ENCODE measurements at places on chromosomes 16 and 17.

DNA sequence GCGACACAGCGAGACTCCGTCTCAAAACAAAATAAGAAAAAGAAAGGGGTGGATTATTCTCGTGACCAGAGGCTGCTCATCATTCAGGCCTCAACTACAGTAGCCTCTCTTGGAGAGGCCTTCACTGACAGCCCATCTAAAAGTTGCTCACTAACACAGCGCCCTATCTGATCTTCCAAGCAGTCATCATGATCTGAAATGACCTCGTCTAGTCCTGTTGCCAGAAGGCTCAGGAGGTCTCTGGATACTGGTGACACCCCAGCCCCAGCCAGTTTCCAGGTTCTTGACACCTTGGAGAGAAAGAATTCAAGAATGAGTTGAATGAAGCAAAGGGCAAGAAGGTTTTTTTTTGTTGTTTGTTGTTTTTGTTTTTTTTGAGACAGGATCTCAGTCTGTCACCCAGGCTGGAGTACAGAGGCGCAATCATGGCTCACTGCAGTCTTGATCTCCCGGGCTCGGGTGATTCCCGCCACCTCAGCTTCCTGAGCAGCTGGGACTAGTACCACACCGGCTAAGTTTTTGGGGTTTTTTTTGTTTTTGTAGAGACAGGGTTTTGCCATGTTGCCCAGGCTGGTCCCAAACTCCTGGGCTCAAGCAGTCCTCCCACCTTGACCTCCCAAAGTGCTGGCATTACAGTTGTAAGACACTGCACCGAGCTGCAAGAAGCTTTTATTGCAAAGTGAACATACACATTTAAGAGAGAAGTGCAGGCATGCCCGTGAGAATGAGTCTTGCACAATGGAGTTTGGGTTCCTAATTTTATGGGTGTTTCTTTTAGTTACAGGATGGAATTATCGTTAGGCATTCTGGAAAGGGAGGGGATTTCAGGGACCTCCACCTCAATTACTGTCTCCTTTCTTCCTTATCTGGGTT is 2.7 kb upstream of the ZC3H7A start:
- no peak for DNase-seq

DNA sequence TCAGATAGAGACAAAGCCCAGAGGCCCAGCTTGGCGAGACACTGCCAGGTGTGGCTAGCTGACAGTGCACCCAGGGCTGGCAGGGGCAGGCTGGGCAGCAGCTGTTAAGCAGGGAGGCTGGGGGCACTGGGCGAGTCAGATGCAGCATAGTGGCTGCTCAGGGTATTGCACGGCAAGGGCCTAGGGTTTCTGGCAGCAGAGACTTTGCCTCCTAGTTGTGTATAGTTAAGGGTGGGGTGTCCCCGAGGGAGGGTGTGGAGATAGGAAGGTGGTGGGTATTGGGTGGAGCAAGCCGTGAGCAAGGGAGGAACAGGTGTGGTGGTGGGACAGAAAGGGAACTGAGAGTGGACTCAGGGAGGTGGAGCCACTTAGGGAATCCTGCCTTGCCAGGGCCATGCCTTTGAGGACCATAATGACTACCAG is 66.0 kb downstream of the SMPD3 start:
- DNase-seq, result no peak

DNA sequence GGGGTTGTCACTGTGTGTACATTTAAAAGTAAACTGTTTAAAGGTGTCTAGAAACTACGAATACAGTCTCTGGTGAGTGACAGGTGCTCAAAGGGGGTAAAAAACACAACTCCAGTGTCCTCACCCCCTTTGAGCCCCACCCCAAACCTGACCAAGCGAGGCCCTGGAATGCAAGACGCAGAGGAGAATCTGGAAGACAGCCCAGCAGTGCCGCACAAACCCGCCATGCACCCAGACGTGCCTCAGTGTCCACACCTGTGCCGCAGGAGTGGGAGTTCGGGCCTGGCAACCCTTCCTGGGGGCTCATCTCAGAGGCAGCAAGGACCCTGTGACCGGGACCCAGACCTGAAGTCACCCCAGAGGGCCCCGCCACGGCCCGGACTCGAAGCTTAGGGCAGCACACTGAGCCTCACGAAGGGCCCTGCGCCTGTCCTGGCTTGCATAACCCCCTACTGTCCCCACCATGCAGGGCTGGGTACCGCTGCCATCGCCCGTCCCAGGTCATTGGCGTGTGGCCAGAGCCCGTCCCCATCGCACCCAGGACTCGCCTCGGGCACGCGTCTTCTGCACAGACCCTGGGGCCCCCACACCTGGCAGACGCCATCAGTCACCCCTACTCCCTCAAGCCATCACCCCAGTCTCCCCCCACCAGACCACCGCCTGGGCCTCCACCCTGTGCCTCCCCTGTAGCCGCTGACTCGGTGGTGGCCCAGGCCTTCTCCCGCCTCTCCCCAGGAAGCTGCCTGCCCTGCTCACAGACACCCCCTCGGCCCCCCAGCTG is 33.0 kb upstream of the ZC3H18 start:
- DNase-seq, result no peak

DNA sequence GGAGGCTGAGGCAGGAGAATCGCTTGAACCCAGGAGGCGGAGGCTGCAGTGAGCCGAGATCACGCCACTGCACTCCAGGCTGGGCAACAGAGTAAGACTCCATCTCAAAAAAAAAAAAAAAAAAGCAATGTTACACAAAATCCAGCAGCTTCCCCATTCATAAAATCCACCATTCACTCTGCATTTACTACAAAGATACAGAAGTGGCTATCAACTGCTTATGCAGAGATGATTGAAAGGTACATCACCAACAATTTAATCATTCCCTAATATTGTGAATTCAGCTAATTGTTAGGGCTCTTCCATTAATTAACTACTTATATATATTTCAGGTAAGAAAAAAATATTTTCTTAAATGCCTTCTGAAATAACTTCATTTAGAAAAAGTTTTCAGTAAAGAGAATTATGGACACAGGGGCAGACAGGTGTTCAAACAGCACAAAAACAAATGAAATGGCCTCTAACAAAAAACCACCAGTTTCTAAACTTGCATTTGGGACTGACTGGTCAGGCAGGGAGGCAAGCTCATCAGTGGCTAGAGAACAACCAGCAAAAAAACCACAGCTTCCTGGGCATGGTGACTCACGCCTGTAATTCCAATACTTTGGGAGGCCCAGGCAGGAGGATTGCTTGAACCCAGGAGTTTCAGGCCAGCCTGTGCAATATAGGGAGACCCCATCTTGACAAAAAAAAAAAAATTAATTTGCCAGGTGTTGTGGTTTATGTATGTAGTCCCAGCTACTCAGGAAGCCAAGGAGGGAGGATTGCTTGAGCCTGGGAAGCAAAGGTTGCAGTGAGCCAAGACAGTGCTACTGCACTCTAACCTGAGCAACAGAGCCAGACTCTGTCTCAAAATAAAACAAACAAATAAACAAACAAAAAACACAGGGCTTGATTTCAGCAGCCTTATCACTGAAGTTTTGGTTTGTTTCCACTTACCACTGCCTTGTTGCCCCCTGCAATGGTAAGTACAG is 26.3 kb downstream of the ERN1 start:
- DNase-seq, result no peak

DNA sequence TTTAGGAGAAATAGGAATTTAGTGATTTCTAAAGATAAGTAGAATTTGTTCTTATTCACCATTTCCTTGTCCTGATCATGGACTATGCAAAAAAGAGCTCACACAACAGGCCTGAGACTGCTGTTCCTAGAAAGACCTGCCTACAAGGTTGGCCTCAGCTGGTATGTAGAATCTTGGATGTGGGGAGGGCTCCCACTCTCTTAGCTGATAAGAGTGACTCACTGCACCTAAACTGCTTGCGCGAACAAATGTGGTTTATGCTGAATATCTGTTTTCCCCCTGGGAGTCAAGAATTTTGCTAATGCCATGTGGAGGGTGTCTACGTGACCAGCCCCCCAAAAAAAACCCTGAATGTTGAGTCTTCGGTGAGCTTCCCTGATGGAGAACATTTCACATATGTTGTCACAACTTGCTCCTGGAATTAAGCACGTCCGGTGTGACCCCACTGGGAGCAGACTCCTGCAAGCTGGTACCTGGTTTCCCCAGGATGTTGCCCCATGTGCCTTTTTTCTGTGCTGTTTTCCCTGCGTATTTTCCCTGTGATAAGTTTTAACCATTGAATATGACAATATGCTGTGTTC is 68.8 kb upstream of the HSBP1 start:
- DNase-seq, result no peak

GRCh38 chr17:47221154-47221553 is 12.0 kb downstream of the MYL4 start:
- DNase-seq, result no peak

GRCh38 chr17:30324723-30325122 is 9.1 kb downstream of the TMIGD1 start:
- no peak for DNase-seq

- no peak for DNase-seq
Measured at GRCh38 chr16:68286153-68287074, 22.1 kb downstream of the SLC7A6 start.

GRCh38 chr17:16936536-16937310 is 35.2 kb downstream of the TNFRSF13B start:
- DNase-seq, result no peak

DNA sequence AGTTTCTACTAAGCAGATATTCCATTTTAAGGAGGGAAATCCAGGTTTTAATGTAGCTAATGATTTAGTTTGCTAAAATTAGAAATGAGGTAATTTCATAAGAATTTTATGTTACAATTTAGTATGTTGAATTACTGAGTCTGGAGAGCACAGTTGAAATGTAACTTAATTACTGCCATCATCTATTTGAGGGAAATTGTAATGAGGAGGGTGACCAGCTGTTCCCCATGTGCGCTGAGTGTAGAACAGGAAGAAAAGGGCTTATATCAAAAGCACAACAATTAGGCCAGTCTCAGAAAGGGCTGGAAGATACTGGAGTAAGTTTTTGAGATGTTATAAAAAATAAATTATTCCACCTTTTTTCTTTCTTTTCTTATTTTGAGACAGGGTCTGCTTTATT is 735.1 kb upstream of the GOT2 start:
- no peak for DNase-seq

GRCh38 chr16:16890964-16891363 is 512.0 kb downstream of the NPIPA7 start:
- no peak for DNase-seq

GRCh38 chr17:17754719-17755686 is 73.7 kb downstream of the RAI1 start:
- DNase-seq, result no peak

- DNase-seq, result no peak
Measured at GRCh38 chr17:13152501-13152900, 134.7 kb upstream of the ELAC2 start.
